ENCODE measurements at places on chromosomes 1 and 21.

GRCh38 chr1:216750031-216750627, 26.9 kb upstream of the ESRRG start:
- DNase-seq = peak; percentile 38

DNA sequence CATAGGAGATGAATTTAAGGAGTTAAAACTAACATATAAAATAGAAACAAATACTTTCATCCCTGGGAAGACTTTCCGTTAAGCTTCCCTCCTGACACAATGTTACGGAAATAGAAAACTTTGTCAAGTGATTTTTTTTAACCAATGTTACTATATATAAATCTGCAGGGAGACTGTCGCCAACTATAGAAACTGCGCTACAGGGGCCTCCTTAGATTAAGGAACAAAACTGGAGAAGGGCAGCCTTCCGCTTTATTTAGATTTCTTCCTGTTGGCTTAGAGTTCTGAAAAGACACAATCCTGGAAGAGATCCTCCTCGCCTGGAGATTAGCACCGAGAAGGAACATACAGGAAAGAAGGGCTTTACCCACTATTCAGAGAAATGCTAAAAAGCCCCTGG, 1.5 kb downstream of the MGST3 start:
- DNase-seq = no peak

GRCh38 chr1:247177755-247178154, 5.9 kb upstream of the ZNF124 start:
- DNase-seq = no peak

DNA sequence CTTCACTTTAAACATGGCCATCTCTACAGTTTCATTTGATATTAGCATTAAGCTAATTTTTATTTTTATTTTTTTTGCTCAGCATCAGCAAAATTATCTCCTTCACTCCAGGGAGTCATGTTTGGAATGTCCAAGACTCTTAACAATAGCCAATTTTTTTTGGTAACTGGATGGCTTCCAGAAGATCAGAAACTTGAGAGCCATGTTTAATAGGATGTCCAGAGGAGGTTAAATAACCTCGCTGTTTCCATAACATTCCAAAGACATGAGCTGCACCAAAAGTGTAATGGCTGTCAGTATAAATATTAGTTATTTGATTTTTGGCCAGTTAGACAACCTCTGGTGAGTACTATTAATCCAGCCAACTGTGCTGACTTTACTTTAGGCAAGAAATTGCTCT, 80.7 kb downstream of the DNTTIP2 start:
- DNase-seq = peak; percentile 71

GRCh38 chr21:23475281-23476219, 2131.7 kb downstream of the MRPL39 start:
- no peak for DNase-seq

DNA sequence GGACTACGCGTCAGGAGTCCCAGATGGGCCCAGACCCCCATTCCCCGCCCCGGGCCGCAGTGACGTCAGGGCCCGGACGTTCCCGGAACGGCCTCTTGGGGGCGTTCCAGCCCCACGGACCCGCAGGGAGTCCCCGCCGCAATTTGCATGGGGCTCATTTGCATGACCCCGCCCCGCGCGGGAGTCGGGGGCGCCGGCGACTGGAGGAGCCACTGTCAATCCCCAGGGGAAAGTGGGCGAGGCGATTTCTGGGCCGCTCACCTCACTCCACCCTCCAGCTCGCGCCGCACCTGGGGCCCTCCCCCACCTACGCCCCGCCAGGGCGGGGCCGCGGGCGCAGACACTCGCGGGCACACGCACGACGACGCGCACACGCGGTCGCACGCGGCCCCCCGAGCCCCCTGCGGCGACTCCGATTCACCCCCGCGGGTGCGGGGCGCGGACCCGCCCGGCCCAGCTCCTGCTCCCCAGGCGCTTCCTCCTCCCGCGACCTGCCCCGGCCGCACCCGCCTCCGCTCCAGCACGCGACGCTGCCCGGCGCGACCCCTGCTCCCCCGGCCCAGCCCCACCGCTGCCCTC, 13.2 kb downstream of the AGRN start:
- no peak for DNase-seq

- DNase-seq = no peak
Observed at GRCh38 chr1:93446837-93447451, 974 bp upstream of the FNBP1L start.

- no peak for DNase-seq
Observed at GRCh38 chr1:223109581-223110026, 33.4 kb downstream of the TLR5 start.

- DNase-seq = no peak
Observed at GRCh38 chr21:25115021-25115420, 492.3 kb downstream of the MRPL39 start.

Data from fibroblast of the conjunctiva (primary cell).